NCI-H345 (cell line): ENCODE measurements at places on chromosomes 6 and 20.

- no peak for DNase-seq
Observed at GRCh38 chr20:19929481-19930145, 87.5 kb upstream of the NAA20 start.

DNA sequence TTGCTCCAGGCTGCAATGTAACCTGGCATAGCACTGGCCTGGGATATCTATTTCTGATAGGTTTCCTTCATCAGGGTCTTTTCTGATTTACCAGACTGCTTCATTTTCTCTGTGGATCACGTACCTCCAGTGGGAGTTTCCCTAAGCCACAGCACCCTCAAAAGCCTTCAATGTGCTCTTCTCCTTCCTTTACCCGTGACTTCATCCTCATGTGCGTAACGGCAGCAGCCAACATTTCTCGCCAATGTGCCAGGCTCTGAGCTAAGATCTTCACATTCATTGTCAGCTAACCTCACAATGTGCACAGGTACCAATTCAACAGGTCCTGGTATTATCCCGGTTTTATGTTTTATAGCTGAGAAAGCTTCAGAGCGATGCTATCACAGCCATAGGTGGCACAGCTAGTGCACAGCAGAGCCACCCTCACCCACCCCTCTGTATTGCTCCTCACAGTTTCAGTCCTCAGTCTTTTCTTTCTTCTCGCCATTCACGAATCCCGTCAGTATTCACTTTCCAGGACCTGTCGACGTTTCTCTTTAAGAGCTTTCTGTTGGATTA, 58.2 kb downstream of the TNFAIP3 start:
- no peak for DNase-seq

GRCh38 chr20:36866681-36867495, 9.1 kb upstream of the TLDC2 start:
- DNase-seq, result no peak

- no peak for DNase-seq
Observed at GRCh38 chr6:53724501-53724900, 58.9 kb upstream of the KLHL31 start.

DNA sequence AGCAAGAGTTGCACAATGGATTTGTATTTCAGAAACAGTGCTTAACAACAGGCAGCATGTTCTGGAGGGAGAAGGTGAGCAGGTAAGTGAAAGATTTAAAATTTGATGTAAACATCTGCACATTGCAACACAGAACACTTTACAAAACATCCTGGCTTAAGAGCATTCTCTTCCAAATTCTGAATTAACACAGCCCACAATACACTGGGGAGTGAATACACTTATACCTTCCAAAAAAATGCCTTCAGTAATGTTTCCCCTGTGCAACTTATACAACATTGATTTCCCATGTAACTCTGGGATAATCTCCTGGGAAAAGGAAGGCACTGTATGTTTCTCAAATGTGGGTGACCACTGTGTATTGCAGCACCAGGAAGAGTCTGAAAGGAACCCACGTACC, 127.6 kb downstream of the FYN start:
- DNase-seq, result no peak

GRCh38 chr20:31901615-31902014, 31.2 kb downstream of the TTLL9 start:
- DNase-seq, result no peak

DNA sequence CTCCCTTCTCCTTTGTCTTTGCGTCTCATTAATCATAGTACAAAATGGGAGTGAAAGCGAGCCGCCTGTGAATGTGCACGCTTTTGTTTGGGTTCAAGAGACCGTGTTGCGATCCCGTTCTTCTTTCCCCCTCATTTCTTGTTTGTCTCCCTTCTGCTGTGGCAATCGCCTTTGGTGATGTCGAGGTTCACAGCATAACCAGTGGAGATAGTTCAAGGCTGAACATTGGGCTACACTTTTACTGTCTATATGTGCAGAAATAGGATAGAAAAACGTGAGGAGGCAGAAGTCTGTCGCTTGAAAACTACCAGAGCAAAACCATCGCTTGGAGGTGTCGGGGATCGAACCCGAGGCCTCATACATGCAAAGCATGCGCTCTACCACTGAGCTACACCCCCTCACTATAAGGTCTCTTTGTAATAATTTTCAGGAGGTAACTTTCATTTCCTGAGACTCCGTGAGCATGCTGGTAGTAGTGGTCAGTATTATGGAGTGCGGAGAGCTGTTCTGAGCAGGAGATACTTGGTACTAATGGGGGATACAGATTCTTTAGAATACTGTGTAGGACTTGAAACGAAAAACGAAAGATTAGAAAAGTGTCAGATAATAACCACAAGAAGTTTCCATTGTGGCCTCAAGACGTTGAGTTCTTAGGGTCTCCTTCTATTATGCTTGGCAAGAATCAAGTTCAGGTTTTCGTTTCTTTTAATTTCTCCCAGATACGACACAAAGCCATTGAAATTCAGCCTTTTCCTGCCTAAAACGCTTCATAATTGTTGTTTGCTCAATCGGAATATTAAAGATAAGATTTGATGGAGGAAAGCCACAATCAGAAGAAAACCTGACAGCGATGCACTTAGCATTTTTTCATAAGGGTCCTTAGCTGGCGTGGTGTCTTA, 106.6 kb downstream of the TRIM27 start:
- no peak for DNase-seq

DNA sequence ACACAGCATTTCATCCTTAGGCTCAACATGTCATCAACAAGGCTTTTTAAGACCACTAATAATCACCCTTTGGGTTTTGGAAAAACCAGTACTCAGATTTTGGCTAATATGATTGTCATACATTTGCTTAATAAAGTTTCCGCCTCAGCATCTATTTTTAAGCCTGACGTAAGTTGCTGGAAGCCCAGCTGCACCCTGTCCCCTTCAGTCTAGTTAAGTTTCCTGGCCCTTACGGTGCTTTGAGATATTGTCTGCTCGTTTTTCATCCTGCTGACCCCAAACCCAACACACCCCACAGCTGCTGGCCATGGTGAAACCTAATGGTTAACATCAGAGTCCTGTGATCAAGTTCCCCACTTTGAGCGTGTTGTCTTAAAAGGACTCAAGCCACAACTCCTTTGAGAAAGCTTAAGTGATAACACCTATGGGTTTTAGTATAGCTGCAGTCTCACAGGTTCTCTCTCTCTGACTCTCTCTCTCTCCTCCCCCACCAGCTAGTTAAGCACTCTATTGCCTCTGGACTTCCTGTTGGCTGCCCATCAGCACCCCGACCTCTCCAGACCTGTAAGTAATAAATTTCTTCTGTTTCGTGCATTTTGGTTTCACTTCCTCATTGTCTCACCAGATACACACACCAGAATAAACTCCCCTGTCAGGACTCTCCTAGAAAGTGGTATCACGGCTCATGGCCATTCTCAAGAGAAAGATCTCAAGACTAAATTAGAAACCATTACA, 802.0 kb downstream of the C6orf118 start:
- DNase-seq, result no peak

GRCh38 chr6:45387236-45387635, 9.5 kb upstream of the SUPT3H start:
- no peak for DNase-seq

DNA sequence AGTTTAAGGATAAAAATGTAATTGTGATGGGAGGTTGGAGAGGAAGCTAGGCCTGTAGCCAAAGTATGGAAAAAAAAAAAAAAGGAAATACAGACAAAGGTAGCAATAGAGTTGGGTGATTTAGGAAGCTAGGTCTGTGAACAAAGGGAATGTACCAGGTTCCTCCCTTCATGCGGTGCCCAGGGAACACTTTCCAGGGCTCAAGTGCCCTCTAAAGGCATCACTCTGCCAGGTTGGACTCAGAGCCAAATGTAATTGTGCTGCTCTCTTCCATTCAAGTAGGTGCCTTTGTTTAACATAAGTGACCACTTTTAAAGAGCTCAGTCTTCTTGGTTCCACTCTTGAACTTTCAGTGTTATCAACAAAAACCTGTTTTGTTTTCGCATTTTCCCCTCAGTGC, 159.7 kb upstream of the AHI1 start:
- DNase-seq, result peak; percentile 91

- no peak for DNase-seq
Observed at GRCh38 chr6:89781070-89782034, 38.2 kb downstream of the MDN1 start.

DNA sequence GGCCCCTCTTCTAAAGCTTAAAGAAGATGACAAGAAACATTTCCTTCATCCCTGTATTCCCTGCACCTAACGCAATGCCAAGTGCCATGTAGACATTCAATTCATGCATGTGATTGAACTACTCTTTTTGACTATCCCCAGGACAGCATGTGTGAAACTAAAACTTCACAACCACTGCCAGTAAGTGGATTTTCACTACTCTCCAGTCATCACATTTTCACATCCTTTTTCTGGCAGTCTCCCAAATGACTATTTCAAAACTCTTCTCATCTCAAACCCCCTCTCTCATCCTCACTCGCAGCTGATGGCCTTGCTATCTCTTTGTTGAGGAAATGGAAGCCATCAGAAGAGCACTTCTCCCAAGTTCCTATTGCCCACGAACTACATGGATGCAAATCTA, 122.6 kb downstream of the OPRM1 start:
- DNase-seq, result no peak

DNA sequence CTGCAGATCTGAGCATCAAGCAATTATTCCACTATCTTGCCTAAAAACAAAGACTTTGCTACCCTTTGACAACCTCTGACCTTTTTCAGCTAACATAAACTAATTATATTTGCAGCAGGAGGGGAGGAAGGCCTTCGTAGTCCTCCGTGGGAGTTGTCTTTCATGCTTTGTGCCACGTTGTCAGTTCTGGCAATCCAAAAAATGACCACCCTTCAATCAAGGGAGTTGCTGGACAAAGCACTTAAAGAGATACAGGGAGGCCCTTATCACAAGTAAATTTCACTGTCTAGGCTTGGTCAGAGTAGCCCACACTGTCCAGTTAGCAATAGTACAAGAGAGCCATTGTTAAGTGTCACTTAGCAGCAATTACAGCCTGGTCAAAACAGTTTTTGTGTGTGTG, 578.9 kb downstream of the HAO1 start:
- DNase-seq, result no peak

GRCh38 chr6:34630040-34630439, 66.5 kb downstream of the ILRUN start:
- no peak for DNase-seq

GRCh38 chr20:17709361-17710293, 9.9 kb downstream of the BANF2 start:
- no peak for DNase-seq

DNA sequence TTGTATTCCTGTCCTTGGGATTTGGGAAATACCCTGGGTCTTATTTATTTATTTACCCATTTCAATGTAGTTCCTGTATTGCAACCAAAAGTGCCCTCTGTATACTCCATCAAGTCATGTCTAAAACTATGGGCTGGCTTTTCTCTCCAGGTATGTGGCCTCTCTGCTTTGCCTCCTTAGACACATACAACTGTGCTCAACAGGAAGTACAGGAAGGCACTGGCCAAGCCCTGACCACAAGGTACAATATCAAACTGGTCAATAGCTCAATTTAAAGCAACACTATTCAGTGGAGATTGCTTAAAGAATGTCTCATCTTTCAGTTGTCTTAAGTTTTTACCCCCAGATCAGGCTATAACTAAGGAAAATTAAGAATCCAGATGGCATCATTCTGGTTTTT, 42.3 kb upstream of the SLC24A3 start:
- DNase-seq, result no peak

GRCh38 chr6:63560801-63561287, 11.4 kb upstream of the LOC128125822 start:
- no peak for DNase-seq

DNA sequence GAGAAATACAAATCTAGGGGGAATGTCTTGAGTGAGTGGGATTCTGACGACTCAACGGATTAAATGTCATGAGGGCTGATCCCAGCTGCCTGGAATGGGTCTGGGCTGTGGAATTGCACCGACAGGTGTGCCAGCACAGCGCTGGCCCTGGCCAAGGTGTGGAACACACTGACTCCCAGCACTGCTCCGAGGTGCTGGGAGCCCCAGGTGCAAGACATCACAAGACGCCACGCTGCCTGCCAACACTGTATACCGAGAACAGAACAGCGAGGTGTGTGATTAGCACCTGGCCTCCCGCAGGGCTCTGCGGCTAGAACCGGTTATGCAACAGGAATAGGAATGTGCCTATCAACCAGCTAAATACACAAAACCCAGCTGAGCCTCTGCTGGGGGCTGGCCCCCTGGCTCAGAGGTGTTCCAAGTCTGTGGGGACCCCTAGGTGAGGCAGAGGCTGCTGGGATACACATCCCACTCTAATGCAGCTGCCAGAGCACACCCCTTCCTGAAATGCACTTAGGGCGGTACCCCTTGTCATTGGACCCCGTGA, 24.8 kb upstream of the APMAP start:
- peak; percentile 93 for DNase-seq

- DNase-seq, result no peak
Observed at GRCh38 chr20:51687630-51688029, 80.6 kb downstream of the ATP9A start.

GRCh38 chr6:6826095-6826901, 237.8 kb downstream of the LY86 start:
- peak; percentile 27 for DNase-seq

DNA sequence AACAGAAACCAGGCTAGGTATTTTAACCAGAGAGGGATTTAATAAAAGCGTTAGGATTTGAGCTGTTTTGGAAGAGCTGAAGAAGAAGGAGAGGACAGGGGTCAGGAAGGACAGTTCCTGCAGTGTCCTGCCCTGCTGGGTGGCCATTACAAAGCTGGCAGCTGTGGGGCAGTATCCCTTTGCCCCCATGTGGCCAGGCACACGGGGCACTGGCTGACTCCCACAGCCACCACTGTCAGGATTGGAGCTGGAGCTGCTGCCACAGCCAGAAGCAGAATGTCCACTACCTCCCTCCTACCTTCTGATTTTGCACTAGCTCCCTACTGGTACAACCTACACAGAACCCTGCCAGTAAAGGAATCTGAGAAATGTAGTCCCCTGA, 46.5 kb downstream of the SLC22A3 start:
- no peak for DNase-seq

- peak; percentile 92 for DNase-seq
Observed at GRCh38 chr20:3846740-3847428, at the start of gene MAVS. Gene MAVS, plus strand, starts transcription at chr20:3846834. Its CDS starts 7,791 bp downstream, at chr20:3854625.

DNA sequence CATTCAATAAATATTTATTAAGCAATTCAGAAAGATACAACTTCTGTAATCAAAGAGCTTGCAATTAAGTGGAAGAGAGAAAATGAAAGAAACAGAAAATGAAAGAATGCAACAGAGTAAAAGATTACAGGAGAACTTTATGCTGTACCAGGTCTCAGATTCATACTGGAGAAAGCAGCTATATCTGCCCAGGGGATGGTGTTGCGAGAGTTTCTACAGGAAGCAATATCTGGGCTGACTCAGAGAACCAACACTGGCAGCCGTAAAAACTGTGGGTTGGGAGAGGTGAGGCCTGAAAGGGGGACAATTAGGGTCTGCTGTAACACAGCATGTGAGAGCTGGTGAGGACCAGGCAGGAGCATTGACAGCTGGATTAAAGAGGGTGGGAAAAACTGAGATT, 256.7 kb upstream of the TCF21 start:
- no peak for DNase-seq

- no peak for DNase-seq
Observed at GRCh38 chr6:122791310-122791679, 2.2 kb downstream of the SMPDL3A start.

GRCh38 chr6:157123234-157123633, 200.1 kb downstream of the TMEM242 start:
- no peak for DNase-seq
